Activated CD4-positive, alpha-beta T cell treated with anti-CD3 and anti-CD28 coated beads, Interleukin-10, Interleukin-2, amounts not matched to agents 100 ng/mL and 50 ng/mL, durations not matched to agents 16 hours and 8 hours (primary cell): ENCODE measurements at places on chromosomes 1 and 21.

GRCh38 chr1:212582291-212582690 lies 26.3 kb upstream of the ATF3 start:
- DNase-seq: no peak

- DNase-seq: no peak
These were observed 348.2 kb downstream of the RWDD3 start for GRCh38 chr1:95582191-95582590.

DNA sequence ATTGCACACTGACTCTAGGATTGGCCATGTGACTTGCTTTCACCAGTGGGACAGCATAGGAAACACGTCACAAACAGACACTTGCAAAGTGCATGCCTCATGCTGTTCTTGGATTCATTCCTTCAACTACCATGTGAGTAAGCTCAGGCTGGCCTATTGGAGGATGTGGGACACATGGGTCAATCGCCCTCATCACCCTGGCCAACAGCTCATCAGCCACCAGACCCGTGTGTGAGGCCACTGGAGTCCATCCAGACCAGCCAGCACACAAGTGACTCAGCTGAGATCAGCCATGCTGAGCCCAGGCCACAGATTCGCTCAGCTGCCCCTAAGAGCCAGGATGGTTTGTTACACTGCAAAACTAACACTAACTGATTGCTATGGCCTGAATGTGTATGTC lies 216.1 kb upstream of the GRIK3 start:
- DNase-seq: no peak

GRCh38 chr1:215600258-215600792 lies 33.2 kb downstream of the KCTD3 start:
- DNase-seq: no peak

DNA sequence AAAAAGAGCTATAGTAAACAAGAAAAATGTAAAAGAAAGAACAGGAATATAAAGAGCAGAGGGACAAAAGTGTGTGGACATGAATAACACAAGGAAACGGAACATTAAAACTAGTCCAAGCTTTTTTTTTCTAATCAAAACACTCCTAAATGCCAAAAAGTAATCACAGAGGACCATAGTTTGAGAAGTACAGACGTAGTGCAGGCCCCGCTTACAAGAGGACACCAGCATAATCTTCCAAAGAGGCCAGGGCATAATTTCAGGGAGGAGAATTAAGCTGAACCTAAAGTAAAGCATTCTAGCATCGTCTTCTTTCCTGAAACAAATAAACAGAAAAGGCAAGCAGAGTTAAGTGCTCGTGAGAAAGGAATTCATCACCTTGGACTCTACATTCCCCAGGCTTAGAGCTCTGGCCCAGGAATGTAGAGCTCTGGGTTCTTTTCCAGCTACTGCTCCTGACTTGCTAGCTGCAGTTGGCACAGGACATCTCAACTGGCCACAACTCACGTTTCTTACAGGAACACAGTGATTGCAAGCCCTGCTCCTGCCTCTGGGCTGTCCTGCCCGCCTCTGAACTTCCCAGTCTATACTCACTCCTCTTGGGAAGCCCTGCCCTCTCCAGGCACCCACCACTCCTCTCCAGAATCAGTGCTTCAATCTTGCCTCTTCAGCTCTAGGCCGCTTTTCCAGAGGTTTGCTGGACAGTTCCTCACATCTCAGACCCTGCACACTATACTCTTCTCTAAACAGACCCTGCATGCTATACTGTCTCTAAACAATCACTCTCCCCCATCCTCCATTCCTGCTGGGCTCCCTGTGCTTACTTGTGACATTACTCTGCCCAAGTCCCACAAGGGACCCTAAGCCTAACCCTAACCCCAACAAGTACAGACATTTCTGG lies 9.8 kb downstream of the RGS8 start:
- no peak for DNase-seq

- DNase-seq: no peak
These were observed 29.4 kb upstream of the KCNJ15 start for GRCh38 chr21:38227401-38227800.

DNA sequence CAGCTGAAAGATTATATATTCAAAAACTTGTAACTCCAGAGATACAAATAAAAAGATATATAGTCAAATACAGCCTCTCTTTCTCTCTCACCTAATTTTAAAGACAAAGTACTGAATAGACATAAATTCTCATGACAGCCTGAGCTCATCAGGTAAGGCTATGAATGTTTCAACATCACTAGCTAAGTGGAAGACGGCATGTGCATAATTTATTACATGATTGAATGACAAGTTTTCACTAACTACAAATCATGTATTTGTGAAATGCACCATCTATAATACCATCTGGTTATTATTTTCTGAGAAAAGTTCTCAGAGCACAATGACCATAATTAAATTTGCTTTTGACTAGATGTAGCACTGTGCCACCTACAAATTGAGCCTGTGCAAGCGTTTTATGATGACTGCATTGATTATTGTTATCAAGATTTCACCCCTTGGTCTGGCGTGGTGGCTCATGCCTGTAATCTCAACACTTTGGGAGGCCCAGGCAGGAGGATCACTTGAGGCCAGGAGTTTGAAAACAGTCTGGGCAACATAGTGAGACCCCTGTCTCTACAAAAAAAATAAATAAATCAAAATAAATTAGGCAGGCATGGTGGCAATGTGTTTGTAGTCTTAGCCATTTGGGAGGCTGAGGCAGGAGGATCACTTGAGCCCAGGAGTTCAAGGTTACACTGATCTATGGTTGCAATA lies 128.2 kb downstream of the APP start:
- DNase-seq: no peak

- no peak for DNase-seq
These were observed 88.8 kb downstream of the CDC14A start for GRCh38 chr1:100441146-100441545.

DNA sequence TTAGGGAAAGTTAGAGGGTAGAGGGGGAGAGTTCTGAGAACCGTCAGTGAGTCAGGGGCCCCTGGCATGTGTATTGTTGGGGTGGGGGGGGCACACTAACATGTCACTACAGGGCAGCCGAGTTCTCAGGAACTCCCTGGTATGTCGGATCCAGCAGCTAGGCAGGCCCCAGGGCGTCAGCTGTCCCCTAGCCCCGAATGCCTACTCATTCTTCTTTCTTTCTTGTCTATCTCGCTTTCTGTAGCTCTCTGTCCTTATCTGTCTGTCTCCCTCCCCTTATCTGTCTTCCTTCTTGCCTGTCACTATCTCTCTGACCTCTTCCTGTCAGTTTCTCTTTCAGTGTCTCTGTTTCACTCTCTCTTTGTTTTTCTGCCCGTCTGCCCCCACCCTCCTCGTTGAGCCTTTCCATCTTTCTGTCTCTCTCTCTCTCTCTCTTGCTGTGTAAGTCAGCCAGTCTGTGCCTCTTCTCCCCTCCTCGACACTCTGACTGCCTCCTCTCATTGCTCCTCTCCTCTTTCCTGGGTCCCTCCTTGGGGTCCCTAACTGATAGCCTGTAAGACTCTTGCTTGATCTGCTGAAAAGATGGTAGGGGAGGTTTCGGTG lies 2.4 kb downstream of the NTRK1 start:
- peak; percentile 57 for DNase-seq

GRCh38 chr1:39926343-39926793 lies 24.7 kb upstream of the MYCL start:
- no peak for DNase-seq

GRCh38 chr1:184497959-184498723 lies 111.3 kb downstream of the C1orf21 start:
- no peak for DNase-seq

DNA sequence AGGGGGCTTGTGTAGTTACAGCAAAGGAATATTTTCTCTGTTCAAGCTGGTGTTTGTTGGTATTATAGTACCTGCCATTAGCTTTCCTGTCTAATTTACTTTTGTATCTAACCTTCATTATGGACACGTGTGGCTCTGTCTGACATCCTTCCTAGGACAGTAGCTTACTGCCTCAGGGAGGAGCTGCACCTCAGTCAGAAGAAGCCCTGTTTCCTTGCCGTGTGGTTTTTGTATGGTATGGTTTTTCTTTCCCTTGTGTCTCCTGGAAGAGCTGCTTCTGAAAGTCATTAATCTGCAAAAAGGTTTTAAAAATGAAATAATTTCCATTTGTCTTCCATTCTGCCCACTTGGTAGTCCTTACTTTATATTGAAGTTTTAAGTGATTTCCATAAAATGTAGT lies 17.4 kb upstream of the CRB1 start:
- DNase-seq: no peak

DNA sequence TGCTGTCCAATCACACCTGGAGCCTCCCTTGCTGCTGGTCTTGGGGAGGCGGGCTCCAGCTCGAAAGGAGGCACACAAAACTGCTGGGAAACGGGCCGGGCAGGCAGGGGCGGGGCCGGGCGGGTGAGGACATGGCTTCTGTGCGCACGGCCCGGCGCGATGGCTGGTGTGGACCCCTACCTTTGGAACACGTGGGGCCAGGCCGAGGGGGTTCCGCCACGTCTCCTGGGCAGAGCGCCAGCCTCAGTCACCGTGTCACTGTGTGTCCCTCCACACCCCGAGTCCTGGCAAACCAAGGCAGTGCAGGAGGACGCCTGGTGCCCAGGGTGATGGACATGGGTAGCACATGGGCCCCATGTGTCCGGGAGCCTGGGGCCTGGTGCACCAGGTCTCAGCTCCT lies 42.0 kb upstream of the ADARB1 start:
- DNase-seq: no peak

- no peak for DNase-seq
These were observed 295.4 kb upstream of the DAB1 start for GRCh38 chr1:57719274-57719673.

DNA sequence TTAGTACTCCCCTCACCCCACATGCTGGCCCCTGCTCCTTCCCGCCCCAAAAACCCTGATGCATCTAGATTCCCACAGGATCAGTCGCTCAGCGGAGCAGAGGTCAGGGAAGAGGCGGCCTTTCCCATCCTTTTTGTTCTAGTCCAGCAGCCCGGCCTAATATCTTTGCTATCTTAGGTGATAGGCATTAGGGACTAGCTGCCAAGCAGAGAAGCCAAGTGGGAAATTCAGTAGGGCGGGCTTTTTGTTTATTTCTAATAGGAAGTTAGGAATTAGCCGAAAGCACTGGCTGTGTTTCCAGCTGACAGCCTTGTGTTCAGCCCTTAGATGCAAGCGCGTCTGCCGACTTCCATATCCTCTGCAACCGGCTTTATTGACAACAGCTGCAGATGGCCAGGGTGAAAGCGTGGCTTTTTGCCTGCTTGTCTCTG lies 59.0 kb upstream of the BCAR3 start:
- no peak for DNase-seq

DNA sequence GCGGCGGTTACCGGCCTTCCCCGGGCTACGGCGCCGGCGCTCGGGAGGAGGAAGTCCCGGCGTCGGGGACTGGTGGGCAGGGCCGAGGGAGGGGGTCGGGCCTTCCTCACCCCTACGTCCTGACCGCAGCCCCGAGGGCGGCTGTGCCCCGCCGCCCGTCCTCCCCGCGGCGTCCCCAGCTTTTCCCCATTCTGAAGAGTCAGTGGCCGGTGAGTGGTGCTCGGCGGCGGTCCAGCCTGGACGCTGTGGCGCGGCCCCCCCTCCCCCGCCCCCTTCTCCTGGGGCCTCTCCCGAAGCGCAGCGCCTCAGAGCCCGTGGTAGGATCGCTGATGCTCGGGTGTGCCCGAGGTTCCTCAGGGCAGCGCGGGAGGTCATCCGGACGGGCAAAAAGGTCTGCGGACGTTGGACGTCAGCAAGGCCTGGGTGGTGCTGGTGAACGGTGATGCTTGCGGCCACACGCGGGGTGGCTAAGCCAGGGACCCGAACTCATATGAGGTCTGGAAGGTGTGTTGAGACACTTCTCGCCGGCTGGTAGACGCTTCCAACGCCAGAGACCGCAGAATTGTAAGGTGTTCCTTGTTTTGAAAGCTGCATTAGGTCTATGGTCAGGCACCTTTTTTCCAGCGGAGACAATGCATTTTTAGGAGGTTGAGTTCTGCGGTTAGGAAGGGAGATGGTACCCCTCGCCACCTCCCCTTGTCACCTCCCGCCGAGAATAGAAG lies 725 bp downstream of the SLC25A33 start:
- peak; percentile 52 for DNase-seq

DNA sequence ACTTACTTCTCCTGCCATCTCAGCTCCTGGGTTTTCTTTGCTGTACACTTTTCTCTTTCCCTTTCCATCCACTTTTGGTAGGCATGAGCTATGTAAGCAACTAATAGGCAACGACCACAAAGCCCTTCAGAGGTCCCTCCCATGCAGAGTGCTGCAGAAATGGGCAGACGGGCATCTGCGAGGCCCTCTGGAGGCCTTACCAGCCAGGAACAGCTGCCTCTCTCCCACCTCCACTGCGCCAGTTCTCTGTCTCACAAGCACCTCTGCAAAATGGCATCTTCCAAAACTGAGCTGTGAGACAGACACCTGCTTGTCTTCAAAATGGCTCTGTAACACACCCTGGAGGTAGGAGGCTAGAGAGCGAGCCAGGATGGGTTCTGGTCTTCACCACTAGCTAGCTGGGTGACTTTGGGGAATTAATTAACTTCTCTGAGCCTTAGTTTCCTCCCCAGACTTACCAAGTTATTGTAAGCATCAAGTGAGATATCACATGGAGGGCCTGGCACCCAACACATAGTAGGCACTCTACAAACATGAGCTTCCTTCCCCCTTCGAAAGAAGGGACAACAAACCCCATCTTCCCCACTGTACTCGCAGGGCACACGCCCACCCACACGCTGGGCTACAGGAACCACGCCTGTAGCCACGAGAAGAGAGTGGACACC lies 62.0 kb downstream of the BCAR3 start:
- peak; percentile 12 for DNase-seq

- DNase-seq: no peak
These were observed 62.5 kb upstream of the ARHGAP29 start for GRCh38 chr1:94299627-94300553.

DNA sequence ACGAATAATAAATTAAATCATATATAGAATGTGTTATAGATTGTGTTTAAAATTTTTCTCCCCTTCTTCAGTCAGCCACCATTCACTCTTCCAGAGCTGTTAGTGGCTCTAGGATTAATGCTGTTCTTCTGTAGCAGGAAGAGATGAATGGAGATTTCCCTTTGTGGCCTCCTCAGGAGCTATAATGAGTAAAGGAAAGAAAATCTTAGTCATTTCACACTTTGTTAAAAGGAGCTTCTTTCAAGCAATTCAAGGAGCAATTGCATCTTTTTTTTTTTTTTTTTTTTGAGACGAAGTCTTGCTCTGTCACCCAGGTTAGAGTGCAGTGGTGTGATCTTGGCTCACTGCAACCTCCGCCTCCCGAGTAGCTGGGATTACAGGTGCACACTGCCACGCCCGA lies 23.7 kb upstream of the TMCO2 start:
- peak; percentile 78 for DNase-seq

DNA sequence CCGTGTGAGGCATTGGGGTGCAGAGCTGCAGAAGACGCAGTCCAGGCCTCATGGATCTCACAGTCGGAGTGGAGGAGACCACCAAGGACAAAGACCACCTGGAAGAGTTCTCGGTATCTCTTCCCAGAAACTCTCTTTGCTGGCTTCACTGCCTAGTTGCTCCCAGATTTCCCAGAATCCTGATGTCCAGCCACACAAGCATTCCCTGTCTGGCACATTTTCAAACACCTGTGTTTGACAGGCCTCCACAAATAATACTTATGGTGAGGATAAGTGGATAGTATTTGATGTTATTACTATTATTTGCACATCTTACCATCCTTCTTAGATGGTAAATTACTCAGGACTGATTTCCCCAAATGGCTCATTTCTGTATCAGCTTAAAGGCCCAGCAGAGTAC lies 27.7 kb upstream of the KANK4 start:
- no peak for DNase-seq

- DNase-seq: no peak
These were observed 68.7 kb downstream of the DEGS1 start for GRCh38 chr1:224251741-224252146.

- no peak for DNase-seq
These were observed 9.8 kb downstream of the PLEKHO1 start for GRCh38 chr1:150159550-150159949.
